ENCODE measurements at places on chromosomes 11 and 22.

DNA sequence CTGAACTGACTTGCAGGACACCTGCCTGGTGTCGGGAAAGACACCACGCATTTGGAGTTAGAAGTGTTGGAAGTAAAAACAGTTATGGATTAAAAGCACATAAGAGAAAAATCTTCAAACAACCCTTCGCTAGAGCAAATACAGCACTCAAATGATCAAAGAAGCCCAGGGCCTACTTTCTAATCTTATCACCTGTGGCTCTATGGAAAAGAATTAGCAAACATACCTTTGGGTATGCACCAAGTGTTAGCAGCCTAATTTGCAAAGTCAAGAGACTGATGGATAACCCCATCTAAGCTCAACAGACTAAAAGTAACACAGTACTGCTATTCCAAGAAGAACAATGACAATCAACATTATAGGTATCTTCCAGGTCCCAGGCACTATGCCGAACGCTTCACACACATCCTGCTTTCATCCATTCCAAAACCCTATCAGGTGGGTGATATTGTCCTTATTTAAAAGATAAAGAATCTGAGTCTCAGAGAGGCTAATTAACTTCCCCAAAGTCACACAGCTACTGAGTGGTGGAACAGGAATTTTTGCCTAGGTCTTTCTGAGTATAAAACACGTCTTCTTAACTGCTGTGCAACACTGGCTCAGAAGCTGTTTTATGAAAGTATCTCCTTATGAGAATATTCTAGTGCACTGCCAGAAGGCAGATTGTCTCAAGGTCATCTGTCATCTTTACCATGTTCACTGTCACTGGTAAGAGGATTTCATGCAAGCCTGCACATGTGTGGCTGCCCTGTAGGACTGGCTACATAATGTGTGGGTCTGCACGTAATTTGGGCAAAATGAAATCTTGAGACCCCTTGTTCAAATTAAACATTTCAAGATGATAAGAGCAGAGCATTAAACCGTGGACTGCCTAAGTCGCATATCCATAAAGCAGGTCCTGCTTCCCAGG, 16.4 kb downstream of the SLC1A2 start:
- no peak for DNase-seq

DNA sequence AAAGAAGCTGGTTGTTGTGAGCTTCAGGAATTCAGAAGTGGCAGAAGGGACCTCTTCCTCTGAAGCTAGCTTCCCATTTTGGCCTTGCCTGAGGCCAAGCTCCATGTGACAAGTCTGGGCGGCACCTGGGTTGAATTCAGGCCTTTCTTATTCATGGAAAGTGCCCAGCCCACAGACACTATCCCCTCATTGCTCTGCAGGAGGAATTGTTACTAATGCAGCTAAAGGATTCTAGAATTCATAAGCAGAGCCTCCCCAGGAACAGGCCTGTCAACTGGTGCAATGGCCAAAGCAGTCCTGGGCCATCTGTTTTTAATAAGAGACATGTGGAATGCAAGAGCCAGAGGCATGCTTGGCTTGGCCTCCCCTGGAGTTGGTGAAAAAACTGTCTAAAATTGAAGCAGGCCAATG, 71.4 kb downstream of the SLC1A2 start:
- no peak for DNase-seq

GRCh38 chr22:41540006-41540315, 4.3 kb downstream of the POLR3H start:
- no peak for DNase-seq

DNA sequence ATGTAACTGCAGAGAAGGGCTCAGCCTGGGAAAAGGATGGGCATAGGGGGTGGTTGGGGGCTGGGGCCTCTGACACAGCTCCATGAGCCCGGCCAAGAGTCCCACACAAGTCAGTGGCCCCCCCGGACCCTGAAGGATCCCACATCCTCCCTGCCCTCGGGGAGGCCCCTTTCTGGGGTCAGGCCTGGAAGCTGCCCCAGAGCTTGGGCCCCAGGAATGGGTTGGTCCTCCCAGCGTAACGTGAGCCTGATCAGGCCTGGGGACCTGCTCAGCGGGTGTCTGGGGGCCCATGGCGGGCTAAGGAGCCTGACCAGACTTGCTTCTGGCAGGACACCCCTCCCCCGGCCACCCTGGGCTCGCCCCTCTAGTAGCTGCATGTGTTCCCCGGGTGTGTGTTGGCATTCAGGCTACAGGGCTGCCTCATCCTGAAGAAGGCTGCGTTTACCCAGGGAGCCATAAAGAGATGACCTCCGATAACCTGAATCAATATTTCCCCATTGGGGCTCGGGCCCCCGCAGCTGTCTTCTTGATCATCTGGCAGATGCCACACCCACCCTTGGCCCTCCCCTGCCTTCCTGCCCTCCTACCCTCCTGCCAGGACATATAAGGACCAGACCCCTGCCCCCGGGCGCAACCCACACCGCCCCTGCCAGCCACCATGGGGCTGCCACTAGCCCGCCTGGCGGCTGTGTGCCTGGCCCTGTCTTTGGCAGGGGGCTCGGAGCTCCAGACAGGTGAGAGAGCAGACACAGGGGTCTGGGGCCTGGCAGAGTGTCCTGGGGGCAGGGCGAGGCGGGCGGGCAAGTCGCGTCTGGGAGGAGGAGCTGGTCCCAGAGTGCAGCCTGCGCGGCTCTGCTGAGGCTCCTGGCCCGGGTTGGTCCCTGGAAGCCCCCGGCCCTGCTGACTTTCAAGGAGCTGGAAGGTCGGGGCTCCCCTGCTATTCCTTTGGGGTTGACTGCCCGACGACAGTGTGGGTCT, at the start of gene MUC2:
Gene MUC2 (plus strand): TSS at position 631 of the 978 bp plus-strand sequence.
- no peak for DNase-seq

GRCh38 chr11:8732324-8732670, 49.7 kb downstream of the RPL27A start:
- DNase-seq = peak; percentile 64

DNA sequence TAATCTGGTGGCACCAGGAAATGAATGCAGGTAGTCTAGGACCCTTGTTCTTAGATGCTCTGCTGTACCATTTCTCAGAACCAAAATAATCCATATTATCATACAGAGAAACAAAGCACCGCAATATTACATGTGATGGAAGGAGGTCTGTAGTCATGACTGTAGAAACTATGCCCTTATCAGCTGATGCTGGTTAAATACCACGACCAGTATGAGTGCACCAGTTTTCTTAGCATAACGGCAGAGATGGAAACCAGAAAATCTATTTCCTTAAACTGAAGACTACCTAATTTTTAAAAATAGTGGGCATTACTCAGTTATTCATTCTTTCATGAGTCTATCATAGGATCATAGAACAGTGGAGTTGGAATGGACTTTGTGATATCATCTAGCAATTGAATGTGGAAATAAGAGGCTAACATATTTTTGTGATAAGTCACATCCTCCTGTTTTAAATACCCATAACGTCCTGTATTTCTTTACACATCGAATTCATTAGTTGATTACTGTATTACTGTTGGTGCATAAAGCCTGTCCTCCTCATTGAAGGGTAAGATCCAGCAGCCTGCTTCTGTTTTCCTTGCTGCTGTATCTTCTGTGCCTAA, 15.1 kb downstream of the JHY start:
- DNase-seq = no peak

DNA sequence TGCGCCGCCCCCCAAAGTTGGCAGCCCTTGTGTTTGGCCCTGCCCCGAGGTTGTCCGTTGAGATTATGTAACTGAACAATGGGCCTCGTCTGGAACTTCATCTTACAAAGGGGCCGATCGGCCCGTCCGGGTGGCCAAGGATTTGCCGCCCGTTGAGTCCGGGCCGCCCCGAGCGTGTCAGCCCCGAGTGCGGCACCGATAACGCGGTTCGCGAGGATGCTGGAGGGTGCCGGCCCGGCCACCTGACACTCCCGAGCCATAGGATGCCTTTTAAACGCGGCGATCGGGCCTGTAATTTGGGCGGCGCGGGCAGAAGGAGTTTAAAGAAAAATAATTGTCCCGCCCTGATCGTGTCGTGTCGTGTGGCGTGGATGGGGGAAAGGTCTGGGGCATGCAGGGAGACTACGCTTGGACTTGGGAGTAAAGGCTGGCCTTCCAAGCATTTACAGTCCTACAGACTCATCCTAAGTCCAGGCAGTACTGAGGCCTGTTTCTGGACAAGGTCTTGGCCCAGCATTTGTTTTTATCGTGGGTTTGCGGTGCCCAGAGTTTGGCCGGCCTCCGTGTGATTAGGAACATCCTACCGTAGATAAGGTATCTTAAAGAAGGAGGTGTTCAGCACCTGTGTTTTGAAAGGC, 1.3 kb downstream of the WEE1 start:
- DNase-seq = peak; percentile 30

DNA sequence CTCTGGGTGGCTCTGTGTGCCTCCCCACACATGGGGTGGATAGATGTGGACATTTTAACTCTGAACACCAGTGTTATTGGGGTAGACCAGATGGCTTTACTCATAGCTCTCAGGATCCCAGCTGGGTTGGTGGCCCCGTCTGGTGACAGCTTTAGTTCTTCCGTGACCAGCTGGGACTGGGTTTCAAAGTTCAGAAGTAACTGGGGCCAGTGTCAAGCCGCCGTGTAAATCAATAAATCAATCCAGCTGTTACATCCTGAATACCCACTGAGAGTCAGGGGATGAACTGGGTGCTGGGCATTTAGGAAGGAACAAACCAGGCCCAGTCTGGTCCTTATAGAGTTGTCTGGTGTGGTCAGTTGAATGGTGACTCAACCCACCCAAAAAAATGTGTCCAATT, 269.4 kb downstream of the CTTN start:
- DNase-seq = no peak

DNA sequence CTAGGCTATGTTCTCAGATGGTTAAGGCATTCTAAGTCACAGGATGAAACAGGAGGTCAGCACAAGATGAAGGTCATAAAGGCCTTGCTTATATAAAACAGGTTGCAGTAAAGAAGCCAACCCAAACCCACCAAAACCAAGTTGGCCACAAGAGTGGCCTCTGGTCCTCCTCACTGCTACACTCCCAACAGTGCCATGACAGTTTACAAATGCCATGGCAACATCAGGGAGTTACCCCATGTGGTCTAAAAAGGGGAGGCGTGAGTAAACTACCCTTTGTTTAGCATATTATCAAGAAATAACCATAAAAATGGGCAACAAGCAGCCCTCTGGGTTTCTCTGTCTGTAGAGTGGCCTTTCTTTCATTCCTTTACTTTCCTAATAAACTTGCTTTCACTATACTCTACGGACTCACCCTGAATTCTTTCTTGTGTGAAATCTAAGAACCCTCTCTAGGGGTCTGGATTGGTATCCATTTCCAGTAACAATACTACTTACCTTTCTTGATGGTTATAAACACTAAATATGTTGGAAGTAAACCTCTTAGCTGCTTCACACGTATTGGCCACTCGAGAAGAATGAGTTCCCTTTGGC, 1237.9 kb downstream of the FAM181B start:
- DNase-seq = no peak

- no peak for DNase-seq
Measured at GRCh38 chr22:34454598-34454997, 534.3 kb upstream of the LARGE1 start.

GRCh38 chr11:131889146-131889577, 518.7 kb downstream of the NTM start:
- no peak for DNase-seq

- no peak for DNase-seq
Measured at GRCh38 chr11:131683666-131684065, 313.3 kb downstream of the NTM start.

DNA sequence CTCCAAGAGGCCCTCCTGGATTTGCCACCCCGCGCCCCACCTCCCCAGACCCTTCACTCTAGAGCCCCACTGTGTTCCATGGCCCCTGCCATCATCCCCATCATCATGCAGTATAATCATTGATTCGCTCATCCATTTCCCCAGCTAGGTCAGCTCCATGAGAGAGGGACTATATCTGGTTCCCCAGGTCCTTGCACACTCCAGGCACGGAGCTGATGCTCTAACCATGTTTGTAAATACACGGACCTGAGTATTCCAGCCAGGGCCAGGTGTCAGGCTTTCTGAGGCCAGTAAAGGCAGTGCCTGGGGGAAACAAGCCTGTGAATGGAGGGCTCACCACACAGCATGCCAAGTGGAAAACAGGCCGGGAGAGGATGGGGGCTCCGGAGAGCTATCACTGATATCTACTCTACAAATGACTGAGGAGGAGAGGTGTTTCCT, 27.1 kb upstream of the OAF start:
- no peak for DNase-seq

DNA sequence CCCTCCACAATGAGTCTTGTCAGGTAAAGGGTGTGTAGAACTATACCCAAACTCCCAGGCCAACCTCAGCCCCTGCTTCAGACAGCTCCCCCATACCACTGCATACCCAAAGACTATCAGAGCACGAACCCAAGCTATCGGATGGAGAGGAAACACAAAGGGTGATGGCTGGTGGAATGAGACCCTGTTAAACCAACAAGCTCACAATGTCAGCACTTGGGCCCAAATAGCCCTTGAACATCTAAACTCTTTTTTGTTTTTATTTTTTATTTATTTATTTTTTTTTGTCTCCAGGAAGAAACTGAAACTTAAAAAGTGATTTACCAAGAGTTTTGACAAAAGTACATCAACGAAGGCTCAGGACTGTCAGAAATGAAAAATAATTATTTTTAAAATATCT, 10.6 kb downstream of the DGCR2 start:
- no peak for DNase-seq

DNA sequence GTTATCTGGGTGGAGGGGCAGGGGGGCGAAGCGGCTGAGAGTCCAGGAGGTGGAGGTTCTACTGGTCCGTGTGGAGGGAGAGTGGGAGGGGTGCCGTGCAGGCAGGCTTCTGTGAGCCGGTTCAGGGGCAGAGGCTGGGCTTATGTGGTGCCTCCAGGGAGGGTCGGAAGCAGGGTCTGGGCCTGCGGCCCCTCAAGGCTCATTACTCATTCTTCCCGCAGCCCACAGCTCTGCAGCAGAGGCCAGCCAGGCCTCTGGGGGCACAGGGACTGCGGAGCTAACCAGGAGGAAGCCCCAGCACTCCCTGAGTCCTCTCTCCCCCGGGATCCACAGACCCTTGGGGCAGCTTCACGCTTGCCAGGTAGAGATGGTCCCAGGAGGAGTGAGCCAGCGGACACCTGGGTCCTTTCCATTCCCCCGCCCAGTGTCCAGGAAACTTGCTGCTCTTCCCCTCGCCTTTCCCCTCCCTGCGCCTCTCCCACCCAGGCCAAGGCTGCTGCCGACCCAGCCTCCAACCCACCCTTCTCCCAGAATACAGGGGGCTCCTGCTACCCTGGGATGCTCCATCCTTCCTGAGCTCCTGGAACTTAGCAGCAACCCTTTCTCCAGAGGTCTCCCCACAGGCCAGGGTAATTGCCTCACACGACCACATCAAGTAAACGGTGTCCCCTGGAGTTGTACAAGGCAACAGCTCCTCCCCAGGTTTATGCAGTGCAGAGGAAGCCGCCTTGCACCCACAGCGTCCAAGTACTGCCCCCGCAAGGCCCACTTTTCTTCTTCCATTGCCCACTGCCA, 6.3 kb downstream of the NRXN2 start:
- no peak for DNase-seq

GRCh38 chr11:6438979-6439571, 1.7 kb downstream of the HPX start:
- peak; percentile 75 for DNase-seq

DNA sequence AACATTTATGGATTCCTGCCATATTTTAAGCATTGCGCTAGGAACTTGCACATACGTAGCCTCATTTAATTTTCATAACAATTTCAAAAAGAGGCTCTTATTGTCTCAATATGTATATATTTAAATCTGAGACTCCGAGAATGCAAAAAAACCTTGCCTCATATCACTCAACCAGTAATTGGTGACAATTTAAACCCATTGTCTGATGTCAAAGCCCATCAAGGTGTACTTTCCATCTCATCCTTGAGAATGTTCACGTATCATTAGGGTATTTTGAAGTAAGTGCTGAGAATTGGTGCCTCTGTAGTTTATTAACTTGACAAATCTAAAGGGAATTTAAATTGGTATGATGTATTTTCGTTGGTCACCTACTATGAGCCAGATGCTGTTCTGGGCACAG, 136.5 kb downstream of the FAM76B start:
- no peak for DNase-seq

Measured in suppressor macrophage treated with lipopolysaccharide for 4 hours (primary cell).